HAP-1 (cell line): ENCODE measurements at places on chromosomes 6 and 20.

DNA sequence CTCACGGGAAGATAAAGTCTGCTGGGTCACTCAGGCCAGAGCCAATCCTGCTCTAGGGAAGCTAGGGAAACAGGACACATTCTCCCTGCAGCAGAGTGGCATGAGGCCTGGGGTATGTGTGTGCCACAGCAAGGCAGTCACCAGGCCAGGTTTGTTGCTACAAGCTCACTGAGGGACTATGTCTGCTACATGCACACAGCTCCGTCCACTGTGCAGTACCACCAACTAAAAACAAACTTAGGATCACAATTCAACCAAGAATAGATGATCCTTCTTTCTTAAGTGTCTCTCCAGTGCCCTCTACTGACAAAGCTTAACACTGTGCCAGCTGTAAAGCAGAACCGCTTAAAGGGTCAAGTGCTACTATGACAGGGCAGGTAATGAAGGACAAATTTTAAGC is 192.5 kb downstream of the PTPRK start:
- peak; percentile 19 for DNase-seq

DNA sequence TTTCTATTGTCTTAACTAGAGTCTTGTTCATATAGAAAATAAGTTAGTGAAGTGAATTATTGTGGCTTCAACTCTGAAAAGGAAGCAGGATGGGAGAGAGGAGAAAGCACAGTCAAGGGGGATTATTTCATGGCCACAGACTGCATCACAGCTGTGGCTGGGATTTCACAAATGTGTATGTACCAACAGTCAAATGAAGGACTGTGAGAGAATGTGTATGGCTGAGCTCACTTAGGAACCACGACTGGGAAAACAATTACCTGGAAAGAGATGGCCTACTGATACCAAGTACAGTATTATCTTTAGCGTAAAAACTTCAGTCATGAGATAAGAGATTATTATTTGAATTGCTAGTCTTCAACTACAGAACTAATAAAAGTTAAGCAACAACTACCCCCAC is 54.9 kb downstream of the SESN1 start:
- DNase-seq, result no peak

GRCh38 chr6:135179920-135180541 is 1.1 kb upstream of the MYB start:
- DNase-seq, result no peak

GRCh38 chr6:124512431-124512830 is 449.8 kb upstream of the RNF217 start:
- no peak for DNase-seq

GRCh38 chr20:48889140-48889790 is 32.2 kb upstream of the ARFGEF2 start:
- no peak for DNase-seq

GRCh38 chr6:33641144-33641543 is 20.0 kb downstream of the ITPR3 start:
- no peak for DNase-seq
